Activated CD4-positive, CD25-positive, alpha-beta regulatory T cell (primary cell): ENCODE measurements at places on chromosomes 12 and 14.

DNA sequence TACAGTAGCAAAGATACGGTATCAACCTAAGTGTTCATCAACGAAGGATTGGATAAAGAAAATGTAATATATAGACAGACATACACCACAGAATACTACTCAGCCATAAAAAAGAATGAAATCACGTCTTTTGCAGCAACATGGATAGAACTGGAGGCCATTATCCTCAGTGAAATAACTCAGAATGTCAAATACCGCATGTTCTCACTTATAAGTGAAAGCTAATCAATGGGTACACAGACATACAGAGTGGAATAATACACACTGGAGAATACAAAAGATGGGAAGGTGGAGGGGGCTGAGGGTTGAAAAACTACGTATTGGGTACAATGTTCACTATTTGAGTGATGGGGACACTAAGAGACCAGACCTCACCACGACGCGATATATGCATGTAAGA lies 1.1 kb downstream of the RACGAP1 start:
- DNase-seq, result no peak

- no peak for DNase-seq
Measured at GRCh38 chr12:88247241-88247643, 105.1 kb downstream of the TMTC3 start.

DNA sequence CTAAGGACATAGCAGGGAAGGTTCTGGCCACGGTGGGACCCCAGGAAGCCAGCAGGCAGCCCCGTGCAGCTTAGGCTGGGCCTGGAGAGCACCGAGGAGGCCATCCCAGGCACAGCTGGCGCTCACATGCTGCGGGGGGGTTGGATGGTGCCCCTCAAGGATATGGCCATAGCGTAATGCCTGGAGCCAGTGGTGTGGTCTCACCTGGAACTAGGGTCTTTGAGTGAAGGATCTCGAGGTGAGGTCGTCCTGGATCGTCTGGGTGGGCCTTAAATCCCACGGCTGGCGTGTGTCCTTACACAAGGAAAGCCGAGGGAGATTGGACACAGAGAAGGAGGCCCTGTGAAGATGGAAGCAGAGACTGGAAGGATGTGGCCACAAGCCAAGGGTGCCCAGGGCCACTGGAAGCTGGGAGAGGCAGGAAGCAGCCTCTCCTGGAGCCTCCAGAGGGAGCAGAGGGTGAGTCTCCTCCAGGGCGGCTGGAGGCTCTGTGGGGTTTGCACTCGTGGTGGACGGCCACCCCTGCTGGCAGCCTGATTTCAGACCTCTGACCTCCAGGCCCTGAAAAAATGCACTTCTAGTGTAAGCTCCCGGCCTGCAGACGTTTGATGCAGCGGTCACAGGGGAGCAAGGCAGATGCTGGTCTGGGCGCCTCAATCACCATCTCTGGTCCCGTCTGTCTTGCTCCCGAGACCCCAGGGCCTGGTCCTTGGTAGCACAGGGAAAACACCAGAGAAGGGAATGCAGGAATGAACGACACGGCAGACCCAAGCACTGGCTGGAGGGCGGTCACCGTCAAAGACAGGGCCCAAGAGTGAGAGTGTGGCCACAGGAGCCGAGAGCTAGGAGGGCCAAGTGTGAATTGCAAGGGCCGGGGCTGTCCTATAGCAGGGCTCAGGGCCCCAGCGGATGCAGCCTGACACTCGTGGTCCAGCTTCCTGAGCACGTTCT lies 218.6 kb downstream of the KIF26A start:
- DNase-seq, result no peak

DNA sequence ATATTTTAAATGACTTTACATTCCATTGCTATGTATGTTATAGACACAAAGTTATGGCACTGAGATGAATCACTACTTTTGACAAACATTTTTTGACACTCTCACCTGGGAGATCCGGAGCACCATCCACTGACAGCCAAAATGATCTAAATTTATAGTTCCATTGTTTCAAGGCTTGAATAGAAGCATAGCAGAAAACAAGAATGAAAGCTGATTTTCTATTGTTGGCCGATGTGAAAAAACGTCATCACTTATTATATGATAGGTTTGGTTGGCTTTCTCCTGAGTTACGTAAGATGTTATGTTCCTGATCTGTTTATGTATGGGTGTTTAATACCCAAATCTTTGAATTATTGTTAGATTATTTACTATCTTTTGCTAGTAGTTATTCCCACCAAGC lies 306.2 kb downstream of the PAWR start:
- DNase-seq, result no peak

DNA sequence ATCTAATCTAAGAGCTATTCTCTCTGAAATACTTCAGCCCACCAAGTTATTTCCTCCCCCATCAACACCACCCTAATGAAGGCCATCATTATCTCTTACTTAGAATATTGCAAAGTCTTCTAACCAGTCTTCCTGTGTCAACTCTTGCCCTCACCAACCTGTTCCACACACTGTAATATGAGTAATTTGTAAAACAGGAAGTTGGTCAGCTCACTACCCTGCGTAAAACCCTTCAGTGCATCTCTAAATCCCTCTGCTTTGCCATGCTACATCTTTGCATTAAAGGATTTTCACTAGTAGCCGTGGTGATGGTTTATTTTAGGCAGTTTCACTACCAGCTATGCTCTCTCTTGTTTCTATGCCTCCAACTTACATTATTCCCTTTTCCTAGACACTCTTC lies 70.0 kb downstream of the KIF21A start:
- no peak for DNase-seq

DNA sequence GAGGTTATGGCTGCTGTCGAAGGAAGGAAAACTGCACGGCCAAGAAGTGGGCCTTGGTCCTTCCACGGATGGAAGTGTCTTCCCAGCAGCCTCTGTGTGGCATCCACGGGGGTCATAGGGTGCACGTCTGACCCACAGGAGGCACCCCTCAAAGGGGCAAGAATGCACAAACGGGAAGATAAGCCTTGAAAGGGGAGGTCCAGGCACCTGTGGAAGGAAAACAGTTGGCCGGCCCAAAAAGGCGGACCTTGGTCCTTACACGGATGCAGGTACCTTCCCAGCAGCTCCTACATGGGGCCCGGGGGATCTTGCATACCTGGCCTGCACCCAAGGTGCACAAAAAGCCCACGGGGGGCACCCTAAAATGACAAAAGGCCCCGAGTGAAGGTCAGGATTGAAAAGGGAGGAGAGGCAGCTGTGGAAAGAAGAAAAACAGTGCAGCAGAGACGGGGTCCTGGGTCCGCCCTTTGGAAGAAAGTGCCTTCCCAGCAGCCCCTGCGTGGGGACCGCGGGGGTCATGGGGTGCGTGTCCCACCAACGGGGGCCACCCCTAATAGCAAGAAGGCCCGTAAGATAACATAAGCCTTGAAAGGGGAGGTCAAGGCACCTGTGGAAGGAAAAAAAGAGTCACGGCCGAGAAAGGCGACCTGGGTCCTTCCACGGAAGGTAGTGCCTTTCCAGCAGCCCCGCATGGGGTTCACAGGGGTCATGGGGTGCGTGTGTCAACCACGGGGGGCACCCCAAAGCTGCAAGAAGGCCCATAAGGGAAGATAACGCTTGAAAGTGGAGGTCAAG lies 276.1 kb downstream of the ALG10 start:
- DNase-seq, result no peak

GRCh38 chr12:44603701-44604100 lies 272.4 kb downstream of the NELL2 start:
- no peak for DNase-seq

- no peak for DNase-seq
Measured at GRCh38 chr14:70096866-70097265, 91.9 kb downstream of the SLC8A3 start.

GRCh38 chr12:116123451-116124258 lies 153.8 kb downstream of the MED13L start:
- DNase-seq, result peak; percentile 3

- DNase-seq, result no peak
Measured at GRCh38 chr12:132427999-132428935, 61.7 kb upstream of the FBRSL1 start.

- DNase-seq, result no peak
Measured at GRCh38 chr12:10381928-10382628, 7.8 kb downstream of the KLRK1 start.

GRCh38 chr12:32024884-32025592 lies 65.8 kb downstream of the RESF1 start:
- DNase-seq, result no peak

DNA sequence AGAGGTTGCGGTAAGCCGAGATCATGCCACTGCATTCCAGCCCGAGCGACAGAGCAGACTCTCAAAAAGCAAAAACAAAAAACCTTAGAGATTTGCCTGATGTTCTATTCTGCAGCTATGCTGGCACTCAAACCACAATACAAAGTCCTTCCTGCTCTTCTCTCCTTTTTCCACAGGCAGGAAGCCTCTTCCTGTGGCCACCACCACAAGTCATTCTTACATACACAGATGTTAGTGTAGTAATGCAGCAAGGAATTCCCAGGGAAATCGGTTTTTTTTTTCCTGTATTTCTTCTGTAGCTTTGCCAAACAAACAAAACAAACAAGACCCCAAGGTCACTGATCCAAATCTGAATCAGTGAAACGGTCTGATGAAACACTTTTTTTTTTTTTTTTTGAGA lies 104.3 kb downstream of the FIGNL2 start:
- no peak for DNase-seq

DNA sequence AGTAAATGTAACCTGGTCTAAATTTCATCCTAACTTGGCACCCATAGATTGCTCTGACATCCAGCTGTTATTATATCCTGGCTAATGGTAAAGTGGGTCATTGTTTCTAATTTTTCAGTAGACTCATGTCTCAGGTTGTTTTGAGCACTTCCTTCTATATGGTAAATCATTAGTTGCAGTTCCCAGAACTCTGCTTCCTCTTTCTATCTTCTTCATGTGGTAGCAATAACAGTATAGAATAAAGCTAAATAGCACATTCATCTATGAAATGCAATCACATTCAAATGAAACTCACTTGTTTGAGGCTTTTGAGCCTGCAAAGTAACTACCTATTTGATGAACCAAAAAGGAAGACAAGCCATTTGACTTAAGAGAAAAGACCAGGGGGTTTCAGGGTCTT lies 65.1 kb upstream of the GZMB start:
- no peak for DNase-seq

- no peak for DNase-seq
Measured at GRCh38 chr14:79325071-79325470, 886.2 kb downstream of the DIO2 start.

- no peak for DNase-seq
Measured at GRCh38 chr14:72636871-72637270, 257.0 kb downstream of the DPF3 start.

- no peak for DNase-seq
Measured at GRCh38 chr12:14638066-14638465, 58.3 kb downstream of the GUCY2C start.

DNA sequence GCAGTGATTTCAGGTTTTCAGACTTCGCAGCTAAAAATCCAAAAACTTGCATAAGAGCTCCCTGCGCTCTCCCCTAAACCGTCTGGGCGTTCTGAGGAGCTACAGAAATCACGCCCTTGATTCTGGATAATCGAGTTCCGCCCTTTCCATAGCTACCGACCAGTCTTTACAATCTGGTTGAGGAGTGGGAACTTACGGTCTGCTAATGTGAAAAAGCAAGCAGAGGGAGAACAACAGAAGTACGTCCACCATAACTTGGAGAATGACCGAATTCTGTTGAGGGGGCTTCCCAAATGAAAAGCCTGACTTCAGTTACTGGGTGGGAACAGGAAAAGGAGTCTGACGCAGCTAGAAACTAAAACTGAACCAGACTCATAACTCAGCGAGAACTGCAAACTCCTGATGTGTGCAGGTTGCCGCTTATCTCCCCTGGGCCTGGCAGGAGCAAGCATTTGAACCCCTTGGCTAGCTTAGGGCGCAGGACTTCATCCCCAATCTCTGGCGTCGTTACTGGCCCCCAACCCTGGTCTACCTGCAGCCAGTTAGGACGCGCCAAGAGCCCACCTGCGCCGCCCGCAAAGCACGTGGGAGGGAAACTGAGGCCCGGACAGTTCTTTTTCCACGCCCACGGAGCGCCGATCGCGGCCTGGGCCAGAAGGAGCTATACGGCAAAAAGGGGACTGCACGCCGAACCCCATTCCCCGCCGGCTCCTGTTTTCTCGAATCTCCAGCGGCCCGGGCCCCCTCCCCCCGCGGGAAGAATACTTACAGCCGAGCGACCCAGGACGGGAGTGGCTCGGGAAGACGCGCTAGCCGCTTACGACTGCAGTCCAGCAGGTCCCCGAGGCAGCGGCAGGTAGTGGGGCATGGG lies 838 bp downstream of the LRIG3 start:
- no peak for DNase-seq

DNA sequence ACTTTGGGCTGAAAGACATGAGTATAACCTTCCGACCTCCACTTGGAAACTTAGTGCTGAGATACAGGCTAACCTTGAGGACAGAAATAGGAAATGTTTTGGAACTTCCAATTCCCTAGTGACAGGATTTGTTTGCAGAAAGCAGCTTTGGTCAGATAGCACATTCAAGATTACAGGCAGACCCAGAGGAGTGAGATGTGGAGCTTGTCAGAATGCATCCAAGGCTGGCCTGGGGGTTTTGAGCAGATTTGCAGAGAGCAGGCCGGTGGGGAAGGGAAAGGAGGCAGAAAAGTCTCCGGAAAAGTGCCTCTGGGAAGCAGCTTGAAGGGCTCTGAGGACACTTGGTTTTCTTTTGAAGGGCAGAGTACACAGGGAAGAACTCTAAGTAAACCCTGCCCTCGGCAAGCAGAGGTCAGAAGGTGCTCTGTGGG lies 180.3 kb downstream of the ETV6 start:
- DNase-seq, result no peak

DNA sequence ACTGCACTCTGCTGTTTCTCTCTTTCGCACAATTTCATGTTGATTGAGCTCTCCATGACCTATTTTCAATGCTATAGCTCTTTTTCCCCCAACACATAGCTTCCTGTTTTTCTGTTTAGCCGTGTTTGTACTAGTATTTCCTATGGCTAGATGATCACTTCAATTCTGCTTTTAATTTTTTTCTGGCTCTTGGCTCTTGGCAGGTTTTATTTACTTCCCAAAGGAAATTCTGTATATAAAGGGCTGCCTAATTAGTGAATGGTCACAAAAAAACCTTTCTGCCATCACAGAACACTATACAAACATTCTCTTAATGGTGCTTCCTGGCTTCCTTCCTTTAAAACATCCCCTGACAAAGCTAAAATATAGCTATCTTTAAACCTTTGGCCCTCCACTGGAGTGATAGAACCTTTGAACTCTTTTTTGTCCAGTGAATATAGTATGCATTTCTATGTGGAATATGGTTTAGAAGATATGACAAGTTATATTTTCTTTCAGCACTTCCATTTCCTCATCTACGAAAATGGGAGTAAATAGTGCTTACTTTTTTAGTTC lies 88.2 kb downstream of the RASSF9 start:
- no peak for DNase-seq
